RWPE1 (cell line): ENCODE measurements at places on chromosomes 1 and 21.
A peak's percentile ranks its signal among the peaks of the same experiment; 100 is the strongest.

DNA sequence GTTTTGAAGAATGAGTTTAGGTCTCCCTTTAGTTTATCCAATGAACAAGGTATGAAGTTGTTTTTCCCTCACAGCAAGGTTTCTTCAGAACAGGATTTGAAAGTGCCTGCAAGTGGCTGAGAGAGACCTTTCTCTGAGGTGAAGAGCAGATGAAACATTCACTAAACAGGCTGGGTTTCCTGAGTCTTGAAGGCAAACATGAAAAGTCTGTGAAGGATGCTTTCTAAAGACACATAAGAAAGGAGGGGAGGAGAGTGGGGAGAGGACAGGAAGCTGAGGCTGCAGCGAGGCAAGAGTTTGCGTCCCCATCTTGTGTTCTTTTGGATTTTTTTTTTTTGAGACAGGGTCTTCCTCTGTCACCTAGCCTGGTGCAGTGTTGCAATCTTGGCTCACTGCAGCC, 95.7 kb upstream of the SIM2 start:
- DNase-seq, result no peak

GRCh38 chr1:62595647-62596046, 1.7 kb upstream of the ANGPTL3 start:
- no peak for DNase-seq

GRCh38 chr1:119986007-119986497, 83.4 kb downstream of the NOTCH2 start:
- DNase-seq, result no peak

GRCh38 chr1:168861421-168862004, 132.5 kb upstream of the DPT start:
- no peak for DNase-seq

GRCh38 chr1:171954361-171954760, 113.1 kb downstream of the DNM3 start:
- no peak for DNase-seq

- peak; percentile 78 for DNase-seq
Measured at GRCh38 chr1:22641906-22642636, 1.4 kb upstream of the C1QC start.

DNA sequence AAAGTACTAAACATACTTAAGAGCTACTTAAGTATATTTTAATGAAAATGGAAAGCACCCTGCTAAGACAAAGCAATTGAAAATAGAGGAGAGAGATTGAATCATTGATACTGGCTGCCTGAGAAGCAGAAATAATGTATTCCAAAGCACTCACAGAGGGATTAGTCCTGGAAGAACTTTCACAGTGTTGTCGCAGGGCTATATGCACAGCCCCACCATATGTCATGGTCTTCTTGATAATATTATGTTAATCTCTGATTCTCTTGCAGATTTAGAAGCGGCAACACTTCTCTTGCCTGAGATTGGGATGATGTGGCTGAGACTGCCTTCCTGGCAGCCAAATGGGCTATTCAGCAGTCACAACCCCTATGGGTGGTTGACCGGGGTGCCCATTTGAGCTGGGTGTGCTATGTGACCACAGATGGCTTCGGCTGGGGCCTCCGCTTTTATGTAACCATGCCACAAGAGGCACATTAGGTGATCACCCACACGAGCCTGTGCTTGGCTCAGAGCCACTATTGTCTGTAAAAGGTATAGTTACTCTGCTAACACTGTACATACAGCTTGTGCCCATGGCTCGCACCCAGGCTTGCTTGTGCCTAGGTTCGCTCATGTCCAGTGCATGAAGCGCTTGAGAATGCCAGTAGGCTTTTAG, 152.2 kb upstream of the SGIP1 start:
- no peak for DNase-seq

DNA sequence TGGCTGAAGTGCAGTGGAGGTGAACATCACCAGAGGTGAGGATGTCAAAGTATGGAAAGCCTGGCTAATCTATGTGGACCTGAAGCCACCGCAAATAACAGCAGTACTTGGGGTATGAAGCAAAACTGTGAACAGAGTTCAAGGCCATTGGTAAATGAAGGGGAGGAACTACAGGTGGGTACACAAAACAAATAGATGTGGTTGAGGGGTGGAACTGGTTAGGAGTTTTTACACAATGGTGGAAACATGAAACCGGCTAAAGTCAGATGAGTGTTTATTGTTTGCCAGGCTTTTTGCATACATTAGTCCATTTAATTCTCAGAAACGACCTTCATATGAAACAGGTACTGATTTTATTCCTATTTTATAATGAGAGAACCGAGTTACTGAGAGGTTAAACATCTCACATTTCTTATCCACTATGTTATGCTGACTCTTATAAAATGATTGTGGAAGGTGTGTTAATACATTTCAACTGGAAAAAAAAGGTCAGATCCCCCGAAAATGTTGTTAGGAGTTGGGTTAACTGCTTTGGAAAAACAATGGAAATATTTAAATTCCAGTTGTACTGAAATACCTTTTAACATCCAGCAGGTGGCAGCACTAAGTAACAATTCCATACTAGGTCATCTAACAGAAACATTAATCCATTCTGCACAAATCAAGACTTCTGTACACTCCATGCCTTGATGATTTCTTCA, 44.3 kb upstream of the GTF2B start:
- peak; percentile 42 for DNase-seq
